ENCODE measurements at places on chromosomes 2 and 18. TPM values are rescaled to one million over a fixed set of nuclear protein-coding genes. Genes with fewer than 3 reads are reported as not detected.

Gene MRPL33
- total RNA-seq = 71.5 TPM

Gene ALKAL2
- total RNA-seq = not detected

Gene MSTN
- total RNA-seq = not detected

Gene EXOC6B
- 16.1 TPM for total RNA-seq

Gene STON1
- 1.2 TPM for total RNA-seq

Gene TWIST2
- 0.44 TPM for total RNA-seq

Gene ATP5F1A
- 463 TPM for total RNA-seq

Gene IL1R2
- 0.22 TPM for total RNA-seq

Gene ALPG
- not detected for total RNA-seq

Gene FRZB
- total RNA-seq = 0.79 TPM

Gene SULT1C4
- 94.6 TPM for total RNA-seq

Gene GYPC
- 773 TPM for total RNA-seq

Gene RMC1
- 31.5 TPM for total RNA-seq

Gene NHEJ1
- 13.1 TPM for total RNA-seq

Gene DPP4
- 79.6 TPM for total RNA-seq

Gene PTPRN
- not detected for total RNA-seq

Gene DES
- total RNA-seq = not detected

Gene ME2
- total RNA-seq = 28.8 TPM

Gene CNDP1
- not detected for total RNA-seq

Gene SOWAHC
- 11.5 TPM for total RNA-seq

Gene TUBB8B
- not detected for total RNA-seq

Gene RGPD3
- total RNA-seq = under 0.01 TPM

Gene RIT2
- total RNA-seq = not detected

Gene SKOR2
- total RNA-seq = not detected

Gene TLX2
- total RNA-seq = not detected

Gene CLASP1
- total RNA-seq = 31.9 TPM

Gene DSG2
- 5.8 TPM for total RNA-seq

Gene IL18RAP
- total RNA-seq = not detected

Gene FOXD4L1
- under 0.01 TPM for total RNA-seq

Gene DUSP2
- 0.99 TPM for total RNA-seq

Gene IFT172
- total RNA-seq = 8.5 TPM

Gene PJVK
- 0.20 TPM for total RNA-seq

Gene STARD6
- 0.20 TPM for total RNA-seq

Measured in lung microvascular endothelial cell (primary cell).